Fibroblast of the aortic adventitia (primary cell): ENCODE measurements at places on chromosomes 3 and 15. TPM values are rescaled to one million over a fixed set of nuclear protein-coding genes. Genes with fewer than 3 reads are reported as not detected.

Gene CHRNB4
- not detected in 2 replicates for total RNA-seq

Gene MUC4
- total RNA-seq: not detected in 2 replicates

Gene MEF2A
- 95.1 and 118 TPM in 2 replicates for total RNA-seq

Gene STARD9
- total RNA-seq: 5.2 and 8.0 TPM in 2 replicates

Gene GOLGA6L10
- 0.45 and 0.49 TPM in 2 replicates for total RNA-seq

Gene BNC1
- 0.27 and 3.8 TPM in 2 replicates for total RNA-seq

Gene TMEM207
- not detected in 2 replicates for total RNA-seq

Gene SERF2
- total RNA-seq: 516 and 576 TPM in 2 replicates

Gene BTLA
- not detected in 2 replicates for total RNA-seq

Gene PIGBOS1
- total RNA-seq: 9.5 and 10.9 TPM in 2 replicates

Gene RYR3
- under 0.01 TPM in 1 of 2 replicates, not detected in the other for total RNA-seq

Gene ZPLD1
- 0.33 and 0.45 TPM in 2 replicates for total RNA-seq

Gene SERINC4
- total RNA-seq: 0.18 TPM in 1 of 2 replicates, not detected in the other

Gene TICRR
- 0.33 and 8.8 TPM in 2 replicates for total RNA-seq

Gene CYP19A1
- total RNA-seq: 0.98 and 3.1 TPM in 2 replicates

Gene STRA6
- total RNA-seq: 0.18 and 0.25 TPM in 2 replicates

Gene FOXB1
- not detected in 2 replicates for total RNA-seq

Gene CKMT1B
- not detected in 2 replicates for total RNA-seq

Gene KY
- total RNA-seq: 1.6 and 10.5 TPM in 2 replicates

Gene SLC28A1
- not detected in 2 replicates for total RNA-seq

Gene ACAA1
- 20.6 and 40.9 TPM in 2 replicates for total RNA-seq

Gene LDHAL6B
- total RNA-seq: not detected in 2 replicates

Gene POLG
- total RNA-seq: 40.3 and 69.7 TPM in 2 replicates

Gene PRRT3
- total RNA-seq: 4.2 and 5.5 TPM in 2 replicates

Gene EIF4G1
- total RNA-seq: 234 and 292 TPM in 2 replicates

Gene P2RY1
- 0.81 and 1.1 TPM in 2 replicates for total RNA-seq

Gene CPEB1
- total RNA-seq: 25.5 and 40.9 TPM in 2 replicates

Gene CHRM5
- total RNA-seq: not detected in 2 replicates

Gene PRR23A
- not detected in 2 replicates for total RNA-seq

Gene PRTG
- total RNA-seq: 0.45 and 2.3 TPM in 2 replicates
